ENCODE measurements at places on chromosomes 12 and 14. TPM values are rescaled to one million over a fixed set of nuclear protein-coding genes. Genes with fewer than 3 reads are reported as not detected.

Gene DIO3
- 0.18 TPM for polyA plus RNA-seq

Gene RND1
- 3.0 TPM for polyA plus RNA-seq

Gene RPL10L
- polyA plus RNA-seq: 0.11 TPM

Gene RAB2B
- 43.0 TPM for polyA plus RNA-seq

Gene MBIP
- polyA plus RNA-seq: 55.2 TPM

Gene C12orf60
- polyA plus RNA-seq: 4.6 TPM

Gene SUPT16H
- 140 TPM for polyA plus RNA-seq

Gene DCN
- polyA plus RNA-seq: 446 TPM

Gene KCNK13
- 0.13 TPM for polyA plus RNA-seq

Gene TAS2R13
- 0.25 TPM for polyA plus RNA-seq

Gene OAS1
- polyA plus RNA-seq: 12.5 TPM

Gene SSTR1
- polyA plus RNA-seq: 2.9 TPM

Gene SLC16A7
- 4.1 TPM for polyA plus RNA-seq

Gene C1R
- polyA plus RNA-seq: 34.8 TPM

Gene KRT73
- not detected for polyA plus RNA-seq

Gene FOXG1
- polyA plus RNA-seq: 0.43 TPM

Gene C12orf54
- not detected for polyA plus RNA-seq

Gene PTGER2
- polyA plus RNA-seq: 6.5 TPM
